Articular chondrocyte of knee joint (primary cell): ENCODE measurements at places on chromosomes 12 and 14. TPM values are rescaled to one million over a fixed set of nuclear protein-coding genes. Genes with fewer than 3 reads are reported as not detected.

TMEM253 gene
- total RNA-seq = 0.32 TPM in 1 of 2 replicates, not detected in the other

DMAC2L gene
- 7.1 and 10.6 TPM in 2 replicates for total RNA-seq

STAB2 gene
- not detected in 2 replicates for total RNA-seq

AREL1 gene
- 25.9 and 26.9 TPM in 2 replicates for total RNA-seq

ACYP1 gene
- 10.6 and 10.9 TPM in 2 replicates for total RNA-seq

CPNE8 gene
- 21.3 and 25.9 TPM in 2 replicates for total RNA-seq

MUCL1 gene
- not detected in 2 replicates for total RNA-seq

DBX2 gene
- not detected in 2 replicates for total RNA-seq

LRP1 gene
- 495 and 578 TPM in 2 replicates for total RNA-seq

LRP1-AS gene
- not detected in 2 replicates for total RNA-seq

ALDH1L2 gene
- total RNA-seq = 53.9 and 60.5 TPM in 2 replicates

KRT73 gene
- not detected in 2 replicates for total RNA-seq

MAP1LC3B2 gene
- total RNA-seq = 0.91 and 0.97 TPM in 2 replicates

VPS37B gene
- 18.6 and 20.6 TPM in 2 replicates for total RNA-seq

AHSA1 gene
- total RNA-seq = 68.2 and 77.9 TPM in 2 replicates

GNB3 gene
- total RNA-seq = 3.7 and 4.3 TPM in 2 replicates

IQSEC3 gene
- total RNA-seq = 0.65 TPM in 2 replicates

CCDC177 gene
- under 0.01 TPM in 1 of 2 replicates, not detected in the other for total RNA-seq

STYK1 gene
- total RNA-seq = 0.11 and 0.13 TPM in 2 replicates

RPL10L gene
- total RNA-seq = not detected in 2 replicates

SLC15A5 gene
- total RNA-seq = not detected in 2 replicates
